ENCODE measurements at places on chromosomes 5 and 9.
A peak's percentile ranks its signal among the peaks of the same experiment; 100 is the strongest.

DNA sequence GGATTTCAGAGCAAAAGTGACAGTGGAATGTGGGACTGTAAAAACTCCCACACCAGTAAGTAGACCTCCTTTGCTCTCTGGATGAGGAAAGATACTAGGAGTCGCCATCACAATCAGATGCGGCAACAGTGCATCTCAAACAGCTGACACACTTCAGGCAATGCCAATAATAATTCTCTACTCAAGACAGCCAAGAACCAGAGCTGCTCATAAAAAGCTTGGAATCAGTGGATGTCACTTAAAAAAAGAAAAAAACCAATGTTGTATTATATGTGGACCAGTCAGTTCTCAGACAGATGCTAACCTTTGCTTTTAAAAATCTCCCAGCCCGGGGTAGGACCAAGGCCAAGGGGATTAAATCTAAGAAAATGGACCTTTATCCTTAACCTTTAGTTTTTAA, 185.0 kb downstream of the GNA14 start:
- DNase-seq: no peak

DNA sequence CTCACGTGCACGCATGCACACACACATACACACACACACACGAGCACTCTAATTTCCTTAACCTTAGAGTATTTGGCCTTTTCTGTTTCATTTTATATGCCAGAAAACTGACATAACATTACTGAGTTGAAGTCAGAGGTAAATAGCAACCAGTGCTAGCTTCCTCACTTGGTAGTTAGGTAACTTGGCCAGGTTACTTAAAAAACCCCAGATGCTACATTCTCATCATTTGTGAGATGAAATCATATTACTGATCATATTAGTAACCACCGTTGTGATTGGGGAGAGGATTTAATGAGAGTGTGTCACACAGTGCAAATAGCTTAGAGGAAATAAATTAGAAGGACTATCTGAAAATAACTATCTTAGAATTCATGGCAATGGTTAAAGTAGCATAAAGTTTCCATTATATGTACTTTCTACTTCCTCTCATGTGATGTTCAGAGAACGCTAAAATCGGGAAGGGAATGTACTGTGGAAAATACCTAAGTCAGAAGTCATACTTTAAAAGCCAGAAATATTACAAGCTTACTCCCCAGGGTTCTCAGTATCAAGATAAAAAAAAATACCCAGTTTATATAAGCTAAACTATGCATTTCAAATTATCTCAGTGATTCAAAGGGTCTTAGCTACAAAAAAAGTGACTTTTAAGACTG, 120.5 kb downstream of the TUSC1 start:
- DNase-seq: no peak

GRCh38 chr5:26833596-26833995, 204.8 kb downstream of the CDH9 start:
- no peak for DNase-seq

DNA sequence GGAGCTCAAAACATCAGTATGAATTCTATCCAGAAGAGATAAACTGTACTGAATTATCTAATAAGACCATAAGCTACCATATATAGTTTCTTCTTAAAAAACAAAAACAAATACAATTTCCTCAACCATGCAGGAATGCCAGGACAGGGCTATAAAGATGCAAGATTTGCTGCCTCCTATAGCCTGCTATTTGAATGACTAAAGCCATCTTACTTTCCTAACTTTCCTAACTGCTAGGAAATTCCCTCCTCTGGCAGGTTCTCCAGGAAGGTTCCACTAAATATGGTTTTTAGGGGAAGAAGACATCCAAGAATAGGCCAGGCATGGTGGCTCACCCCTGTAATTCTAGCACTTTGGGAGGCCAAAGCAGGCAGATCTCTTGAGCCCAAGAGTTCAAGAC, 15.1 kb downstream of the KIF27 start:
- no peak for DNase-seq

DNA sequence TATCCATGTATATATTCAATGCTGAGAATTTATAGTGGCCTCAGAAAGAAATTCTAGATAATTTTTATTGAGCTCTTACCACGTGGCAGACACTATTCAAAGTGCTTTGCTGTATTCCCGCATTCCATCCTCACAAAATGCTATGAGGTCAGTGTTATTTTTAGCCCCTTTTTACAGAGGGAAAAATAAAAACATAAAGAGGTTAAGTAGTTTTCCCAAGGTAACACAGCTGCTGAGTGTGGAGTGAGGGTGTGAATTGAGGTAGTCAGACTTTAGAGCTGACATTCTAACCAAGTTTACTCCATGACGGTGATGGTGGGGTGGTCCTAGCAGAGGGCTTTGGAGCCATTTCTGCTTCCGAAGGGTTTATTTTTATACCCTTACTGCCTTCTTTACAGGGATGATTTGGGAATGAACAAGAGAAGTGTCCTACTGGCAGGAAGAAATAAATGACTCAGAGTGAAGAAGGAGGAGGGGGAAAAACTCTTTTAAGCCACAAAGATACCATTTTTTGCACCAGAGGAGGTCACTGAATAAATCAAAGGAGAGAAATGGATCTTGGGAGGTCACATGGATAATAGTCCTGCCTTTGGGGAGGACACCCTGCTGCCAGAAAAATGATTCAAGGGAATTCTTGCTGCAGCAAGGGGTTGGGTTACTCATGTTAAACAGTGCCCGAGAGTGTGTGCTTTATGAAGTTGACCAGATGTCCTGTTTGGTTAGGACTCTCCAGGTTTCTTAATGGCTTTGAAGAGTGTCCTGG, 76.1 kb downstream of the HMHB1 start:
- no peak for DNase-seq

DNA sequence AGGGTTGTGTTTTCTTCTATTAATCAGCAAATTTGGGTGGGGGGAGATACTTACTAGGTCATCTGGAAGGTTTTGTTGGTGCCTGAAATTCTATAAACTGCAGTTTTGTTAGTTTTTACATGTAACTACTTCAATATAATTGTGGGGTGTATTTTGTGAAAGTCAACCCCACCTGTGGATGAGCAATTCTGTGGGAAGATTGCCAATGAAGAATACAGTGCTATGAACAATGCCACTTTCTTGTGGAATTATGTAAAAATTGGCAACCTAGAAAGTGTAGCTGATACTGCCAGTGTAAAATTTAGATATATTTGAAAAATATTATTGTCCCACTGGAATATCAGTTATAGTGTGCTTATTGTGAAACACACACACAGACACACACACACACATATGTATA, 80.7 kb downstream of the VCAN start:
- DNase-seq: no peak

GRCh38 chr9:18215626-18216025, 258.3 kb upstream of the ADAMTSL1 start:
- DNase-seq: no peak

GRCh38 chr9:137987244-137988030, 109.9 kb downstream of the CACNA1B start:
- no peak for DNase-seq

GRCh38 chr5:141532726-141533125, 43.8 kb downstream of the PCDHGC5 start:
- no peak for DNase-seq

GRCh38 chr5:128798871-128799270, 166.4 kb upstream of the SLC27A6 start:
- no peak for DNase-seq

GRCh38 chr5:97142521-97143254, at the start of gene LIX1:
Gene LIX1 (minus strand): TSS chr5:97142611. CDS start chr5:97142576, 35 bp downstream.
- DNase-seq: no peak

- DNase-seq: no peak
Observed at GRCh38 chr9:79572032-79572607, 355 bp downstream of the TLE4 start.

GRCh38 chr5:145796318-145796717, 38.8 kb downstream of the PRELID2 start:
- no peak for DNase-seq

- no peak for DNase-seq
Observed at GRCh38 chr9:120366644-120367019, 213.3 kb downstream of the CDK5RAP2 start.

GRCh38 chr5:169656125-169656901, 19.2 kb downstream of the DOCK2 start:
- no peak for DNase-seq

DNA sequence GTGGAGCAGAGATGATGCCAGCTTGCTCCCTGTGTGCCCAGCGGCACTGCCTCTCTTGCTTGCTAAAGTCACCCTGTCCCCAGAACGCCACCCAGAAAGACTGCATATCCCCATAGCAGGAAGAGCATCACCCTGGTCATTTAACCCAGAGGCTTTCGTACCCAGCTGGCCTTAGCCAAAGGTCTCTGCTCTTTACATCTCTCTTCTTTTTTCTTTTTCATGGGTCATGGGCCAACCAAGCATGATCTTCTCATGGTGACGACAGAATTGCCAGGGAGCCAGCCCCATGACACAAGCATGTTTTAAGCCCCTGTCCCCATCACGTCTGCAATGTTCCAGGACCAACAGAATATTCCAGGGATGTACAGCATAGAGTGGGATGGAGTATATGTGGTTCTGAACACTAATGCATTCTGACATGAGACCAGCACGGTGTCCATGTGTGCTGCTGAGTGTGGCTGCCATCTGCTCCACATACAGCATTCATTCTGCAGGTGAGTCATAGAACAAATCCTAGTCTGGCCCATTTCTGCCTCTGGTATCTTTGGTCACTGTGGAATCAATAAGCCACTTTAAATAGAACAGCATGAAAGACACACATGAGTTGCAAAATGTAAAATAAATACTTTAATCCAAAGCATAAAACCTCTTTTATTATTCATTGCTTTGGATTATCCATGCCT, 203.0 kb downstream of the MED10 start:
- DNase-seq: no peak

DNA sequence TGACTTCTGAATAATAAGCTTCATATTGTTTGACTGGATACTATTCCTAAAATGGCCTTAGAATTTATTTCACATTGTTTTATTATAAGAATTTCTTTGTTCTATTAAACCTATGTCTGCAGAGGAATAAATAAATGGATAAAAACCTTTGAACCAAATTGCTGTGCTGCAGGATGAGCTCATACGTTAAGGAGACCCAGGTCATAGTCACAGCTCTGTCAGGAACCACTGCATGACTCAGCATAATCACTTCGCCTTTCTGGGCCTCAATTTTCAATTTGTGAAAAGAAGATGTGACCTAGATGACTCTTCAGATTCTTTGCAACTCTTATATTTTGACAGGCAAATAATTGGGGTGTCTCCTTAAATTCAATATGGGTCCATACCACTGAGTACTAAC, 36.7 kb upstream of the HMHB1 start:
- DNase-seq: no peak

- DNase-seq: peak; percentile 14
Observed at GRCh38 chr9:100714372-100715099, 136.7 kb downstream of the CAVIN4 start.

- DNase-seq: no peak
Observed at GRCh38 chr9:69421908-69422801, 97.1 kb downstream of the ENTREP1 start.

DNA sequence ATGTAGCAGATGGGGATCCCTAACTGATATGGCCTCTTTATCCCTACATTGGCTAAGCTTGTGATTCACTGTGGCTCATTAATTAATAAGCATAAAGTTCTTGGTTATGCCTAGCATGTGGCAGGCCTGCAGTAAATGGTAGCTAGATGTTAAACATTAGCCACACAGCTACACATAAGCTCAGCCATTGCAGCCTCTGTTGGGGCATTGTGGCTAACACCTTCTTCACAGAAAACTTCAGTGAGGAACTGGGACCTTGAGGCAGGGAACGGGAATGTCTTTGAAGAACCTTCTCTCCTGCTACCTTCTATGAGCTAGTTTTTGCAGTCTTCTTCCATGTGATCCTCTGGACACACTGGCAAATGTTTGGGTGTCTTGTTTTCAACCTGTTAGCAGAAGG, 338.2 kb downstream of the NTRK2 start:
- no peak for DNase-seq

- DNase-seq: no peak
Observed at GRCh38 chr9:21075484-21075883, 2.3 kb downstream of the IFNB1 start.
